Kidney glomerular epithelial cell (primary cell): ENCODE measurements at places on chromosomes 11 and 22.
A peak's percentile ranks its signal among the peaks of the same experiment; 100 is the strongest.

DNA sequence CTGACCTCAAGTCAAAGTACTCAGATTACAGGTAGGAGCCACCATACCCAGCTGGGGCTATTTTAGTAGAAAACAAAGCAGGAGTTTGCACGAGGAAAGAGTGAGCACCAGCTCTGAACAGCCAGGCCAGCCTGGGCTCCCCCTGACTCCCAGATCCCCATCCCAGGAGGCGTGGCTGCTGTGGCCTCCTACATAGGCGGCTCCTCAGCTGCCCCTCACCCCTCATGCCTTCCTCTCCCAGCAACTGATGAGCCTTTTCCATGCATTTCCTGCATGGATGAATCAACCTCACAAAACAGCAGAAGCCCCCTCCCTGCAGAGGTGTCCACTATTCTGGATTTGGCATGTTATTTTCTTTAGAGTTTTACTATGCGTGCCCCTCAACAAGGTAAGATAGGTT, 10.5 kb upstream of the FLRT1 start:
- no peak for DNase-seq

DNA sequence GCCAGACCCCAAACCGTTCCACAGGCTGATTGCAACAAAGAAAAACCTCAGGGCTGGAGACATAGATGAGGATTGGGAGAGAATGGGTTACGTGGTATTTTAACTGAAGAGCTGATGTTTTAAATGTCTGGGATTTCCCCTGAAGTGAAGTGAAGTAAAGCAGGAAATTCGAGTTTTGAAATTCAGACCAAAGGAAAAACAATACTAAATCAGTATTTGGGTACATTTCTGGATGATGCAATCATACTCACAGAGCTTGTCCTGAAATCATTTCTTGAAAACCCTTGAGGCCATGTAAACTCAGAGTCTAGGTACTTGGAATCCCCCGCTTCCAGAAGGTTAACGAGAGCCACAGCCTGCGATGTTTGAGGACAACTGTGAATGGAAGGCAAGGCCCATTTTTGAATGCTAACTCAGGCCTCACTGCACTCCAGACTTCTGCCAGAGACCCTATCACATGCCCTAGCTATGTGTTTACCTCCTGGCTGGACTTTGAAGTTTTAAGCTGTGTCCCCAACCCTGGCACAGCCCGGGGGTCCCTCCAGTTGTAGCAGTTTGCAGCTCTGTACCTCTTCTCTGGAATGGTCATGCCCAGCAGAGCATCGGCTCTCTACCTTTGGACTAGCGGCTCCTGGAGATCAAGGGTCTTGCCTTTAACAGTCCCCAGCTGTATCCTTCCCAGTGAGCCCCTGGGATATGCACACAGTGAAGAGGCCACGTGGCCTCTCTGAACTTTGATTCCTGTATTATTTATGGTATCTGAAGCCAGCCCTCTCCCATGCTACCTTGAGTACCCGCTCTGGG, 5.4 kb upstream of the FTH1 start:
- peak; percentile 91 for DNase-seq

GRCh38 chr11:61046833-61047232, 55.5 kb upstream of the CD5 start:
- DNase-seq: no peak

DNA sequence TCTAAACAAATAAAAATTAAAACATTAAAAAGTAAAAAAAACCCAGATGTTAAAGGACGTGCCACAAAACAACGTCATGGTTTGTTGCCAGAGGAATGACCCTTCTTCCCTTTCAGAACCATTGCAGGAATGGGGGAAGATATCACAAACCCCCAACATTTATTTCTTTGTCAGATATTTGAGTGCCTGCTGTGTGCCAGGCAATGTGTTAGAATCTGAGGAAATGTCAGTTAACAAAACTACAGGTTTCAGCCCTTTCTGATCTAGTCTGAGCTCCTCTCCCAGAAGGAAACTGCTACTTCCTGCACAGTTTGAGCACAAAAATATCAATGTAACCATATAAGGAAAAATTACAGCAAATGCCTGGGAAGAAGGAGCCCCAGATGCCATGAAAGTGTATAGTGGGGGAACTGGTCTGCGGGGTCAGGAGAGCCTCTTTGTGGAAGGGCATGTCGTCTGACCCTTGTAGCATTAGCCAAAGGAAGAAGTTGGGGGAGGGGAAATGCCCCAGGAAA, 7.1 kb upstream of the NHERF4 start:
- DNase-seq: no peak

DNA sequence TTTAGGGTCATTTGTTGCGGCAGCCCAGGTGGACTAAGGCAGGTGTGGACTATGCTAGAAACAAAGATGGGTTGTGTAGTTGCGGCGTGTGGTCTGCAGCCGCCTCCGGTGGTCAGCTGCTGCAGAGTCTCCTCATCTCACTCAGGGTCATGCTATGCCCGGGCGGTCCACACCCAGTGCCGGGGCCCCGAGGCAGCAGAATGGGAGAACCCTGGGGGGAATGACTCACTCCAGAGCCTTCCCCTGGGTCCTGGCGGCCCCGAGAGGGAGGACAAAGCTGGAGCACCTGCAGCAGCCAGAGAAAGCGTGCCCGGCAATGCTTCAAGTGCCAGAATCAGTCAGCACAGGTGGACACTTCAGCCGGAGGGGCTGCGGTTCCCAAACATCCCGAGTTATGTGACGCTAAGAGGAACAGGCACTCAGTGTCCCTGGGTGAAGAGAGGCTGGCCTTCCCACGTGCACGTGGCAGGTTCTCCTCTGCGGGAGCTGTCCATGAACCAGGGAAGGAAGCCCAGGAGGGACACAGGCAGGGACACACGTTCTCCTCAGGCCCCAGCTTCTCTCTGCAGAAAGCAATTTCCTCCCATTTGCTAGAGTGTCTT, 289.6 kb upstream of the B3GAT1 start:
- DNase-seq: no peak

- no peak for DNase-seq
Observed at GRCh38 chr11:82998697-82999096, 73.0 kb downstream of the RAB30 start.

DNA sequence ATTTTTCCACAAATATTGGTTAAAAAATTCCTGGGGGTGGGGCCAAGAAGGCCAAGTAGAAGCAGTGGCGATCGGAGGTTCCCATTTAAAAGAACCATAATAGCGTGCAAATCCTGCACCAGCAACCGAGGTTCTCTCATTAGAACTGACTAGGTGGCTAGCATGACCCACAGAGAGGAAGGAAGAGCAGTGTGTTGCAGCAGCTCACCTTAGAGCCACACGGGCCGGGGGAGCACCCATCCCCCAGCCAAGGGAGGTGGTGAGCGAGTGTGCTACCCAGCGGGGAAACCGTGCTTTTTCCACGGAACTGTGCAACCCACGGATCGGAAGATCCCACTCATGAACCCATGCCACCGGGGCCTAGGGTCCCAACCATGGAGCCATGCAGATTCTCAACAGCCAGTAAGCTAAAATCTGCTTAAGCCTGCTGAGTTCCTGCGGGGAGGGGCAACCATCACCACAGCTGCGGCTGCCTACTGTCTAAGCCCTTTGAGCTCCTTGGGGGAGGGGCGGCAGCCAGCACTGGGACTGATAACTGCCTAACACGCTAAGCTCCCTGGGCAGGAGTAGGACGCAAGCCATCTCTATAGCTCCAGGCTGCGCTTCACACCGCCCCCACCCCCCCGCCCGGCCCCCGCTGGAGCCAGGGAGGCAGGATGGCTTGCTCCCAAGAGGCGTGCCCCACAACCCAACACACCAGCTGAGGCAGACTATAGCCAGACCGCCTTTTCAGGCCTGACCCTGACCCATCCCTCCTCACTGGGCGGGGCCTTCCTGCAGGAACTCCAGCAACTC, 21.0 kb upstream of the HTATIP2 start:
- no peak for DNase-seq

- DNase-seq: no peak
Observed at GRCh38 chr11:18229501-18229900, 7.1 kb downstream of the SAA4 start.

DNA sequence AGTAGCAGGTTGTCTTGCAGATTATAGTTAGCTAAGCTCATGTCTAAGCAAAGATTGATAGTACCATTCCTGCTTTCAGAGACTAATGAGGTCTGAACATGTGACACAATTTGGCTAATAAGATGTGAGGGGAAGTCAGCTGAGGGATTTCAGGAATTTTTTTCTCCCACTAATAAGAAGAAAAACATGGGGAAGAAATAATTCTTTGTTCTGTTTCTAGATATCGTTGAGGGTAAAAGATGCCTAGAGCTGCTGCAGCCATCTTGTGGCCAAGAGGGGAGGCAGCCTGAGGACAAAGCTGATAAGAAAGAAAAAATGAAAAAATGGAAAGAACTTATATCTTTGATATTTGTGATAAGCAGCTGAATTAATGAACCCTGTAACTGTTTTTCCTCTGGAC, 1334.4 kb downstream of the LRRC4C start:
- DNase-seq: peak; percentile 64

DNA sequence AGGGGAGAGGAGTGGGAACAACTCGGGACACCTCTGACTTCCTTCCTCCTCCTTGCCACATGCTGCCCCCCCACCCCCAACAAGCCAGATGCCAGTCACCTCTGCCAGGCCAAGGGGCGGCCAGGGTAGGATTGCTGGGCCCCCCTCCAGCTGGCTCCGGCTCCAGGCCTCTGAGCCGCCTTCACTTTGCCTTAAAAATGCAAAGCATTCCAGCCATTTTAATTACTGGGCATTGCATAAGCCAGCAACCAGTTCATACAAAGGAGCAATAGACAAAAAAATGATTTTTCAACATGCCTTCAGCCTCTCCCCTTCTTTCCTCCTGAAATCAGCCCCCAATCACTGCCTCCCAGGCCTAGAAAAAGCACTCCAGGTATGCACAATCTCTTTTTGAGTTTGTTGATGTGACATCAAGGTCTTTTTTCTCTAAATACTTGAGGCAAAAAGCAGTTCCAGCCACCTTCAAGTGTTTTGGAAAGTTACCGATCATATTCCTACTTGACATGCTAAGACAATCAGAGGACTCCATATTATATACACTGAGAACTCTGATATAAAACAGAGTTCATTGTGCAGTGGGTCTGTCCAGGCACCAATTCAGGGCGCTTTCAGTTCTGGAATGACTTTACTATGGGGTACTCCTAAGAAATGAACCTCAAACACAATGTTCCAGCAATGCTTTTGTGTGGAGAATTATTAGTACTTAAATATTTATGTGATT, 12.4 kb upstream of the TIMP3 start:
- DNase-seq: no peak

GRCh38 chr11:86193297-86194095, 51.1 kb upstream of the EED start:
- peak; percentile 71 for DNase-seq

DNA sequence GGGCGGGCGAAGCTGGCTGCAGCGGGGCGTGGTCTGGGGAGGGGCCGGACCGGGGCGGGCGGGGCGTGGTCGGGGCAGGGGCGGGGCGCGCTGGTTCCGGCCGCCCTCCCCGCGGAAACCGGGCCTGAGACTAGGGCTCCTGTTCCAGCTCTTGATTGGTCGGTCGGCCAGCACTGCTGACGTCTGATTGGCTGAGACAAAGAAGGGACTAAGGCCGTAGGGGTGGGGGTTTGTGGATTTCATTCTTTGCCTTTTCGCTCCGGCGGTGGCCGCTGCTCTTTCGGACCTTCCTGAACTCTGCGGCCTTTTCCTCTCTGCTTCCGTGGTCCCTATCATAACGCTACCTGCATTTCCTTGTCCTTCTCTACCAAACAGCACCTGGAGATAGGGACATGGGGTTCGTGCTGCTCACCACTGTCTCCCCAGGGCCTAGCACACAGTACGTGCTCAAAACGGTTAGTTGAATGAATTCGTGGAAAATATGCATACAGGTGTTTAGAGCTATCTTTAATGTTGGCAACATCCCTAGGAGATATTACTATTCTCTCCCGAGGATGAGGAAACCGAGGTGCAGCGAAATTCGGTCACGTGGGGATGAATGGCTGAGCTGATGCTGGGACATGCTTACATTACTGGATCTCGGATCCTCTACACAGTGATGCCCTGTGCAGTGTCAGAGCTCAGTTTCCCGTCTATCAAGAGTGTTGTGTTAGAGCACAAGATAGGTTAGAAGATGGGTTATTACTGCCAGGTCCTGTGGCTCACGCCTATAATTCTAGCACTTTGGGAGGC, 62.8 kb downstream of the NFAM1 start:
- peak; percentile 92 for DNase-seq

- DNase-seq: peak; percentile 56
Observed at GRCh38 chr11:22244986-22245592, 52.2 kb downstream of the ANO5 start.

DNA sequence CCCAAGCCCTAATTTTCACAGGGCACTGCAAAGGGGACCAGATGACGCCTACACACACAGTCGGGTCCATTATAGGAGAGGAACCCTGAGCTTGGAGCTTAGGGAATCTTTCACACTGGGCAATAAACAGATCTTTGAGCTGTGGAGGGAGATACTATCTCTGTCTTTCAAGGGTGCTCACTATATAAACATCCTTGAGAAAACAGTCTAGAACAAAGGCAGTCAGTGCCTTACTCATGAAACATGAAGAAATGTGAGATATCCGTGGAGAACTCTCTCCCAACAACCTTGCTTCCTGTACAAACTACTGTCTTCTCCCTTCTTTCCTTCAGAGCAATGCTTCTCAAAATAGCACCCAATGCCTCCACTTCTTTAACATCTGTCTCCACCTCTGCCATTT, 109.0 kb upstream of the APOA1 start:
- DNase-seq: no peak

GRCh38 chr11:103700622-103701021, 335.8 kb upstream of the DDI1 start:
- no peak for DNase-seq

GRCh38 chr11:116343270-116343669, 429.5 kb downstream of the BUD13 start:
- DNase-seq: no peak

- no peak for DNase-seq
Observed at GRCh38 chr11:8650401-8650990, 32.0 kb downstream of the TRIM66 start.

DNA sequence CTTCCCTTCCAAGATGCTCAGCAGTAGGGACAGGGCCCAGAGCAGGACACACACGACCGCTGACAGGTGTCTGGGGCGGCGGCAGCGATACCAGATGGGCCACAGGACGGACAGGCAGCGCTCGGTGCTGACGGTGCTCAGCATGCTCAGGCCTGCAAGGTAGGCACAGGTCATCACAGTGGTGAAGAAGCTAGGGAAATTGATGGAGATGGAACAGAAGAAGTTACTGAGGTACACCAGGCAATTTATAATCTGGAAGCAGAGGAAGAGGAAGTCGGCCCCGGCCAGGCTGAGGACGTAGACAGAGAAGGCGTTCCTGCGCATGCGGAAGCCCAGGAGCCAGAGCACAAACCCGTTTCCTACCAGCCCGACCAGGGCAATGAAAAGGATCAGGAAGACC, 4.6 kb downstream of the MRGPRX2 start:
- DNase-seq: no peak

DNA sequence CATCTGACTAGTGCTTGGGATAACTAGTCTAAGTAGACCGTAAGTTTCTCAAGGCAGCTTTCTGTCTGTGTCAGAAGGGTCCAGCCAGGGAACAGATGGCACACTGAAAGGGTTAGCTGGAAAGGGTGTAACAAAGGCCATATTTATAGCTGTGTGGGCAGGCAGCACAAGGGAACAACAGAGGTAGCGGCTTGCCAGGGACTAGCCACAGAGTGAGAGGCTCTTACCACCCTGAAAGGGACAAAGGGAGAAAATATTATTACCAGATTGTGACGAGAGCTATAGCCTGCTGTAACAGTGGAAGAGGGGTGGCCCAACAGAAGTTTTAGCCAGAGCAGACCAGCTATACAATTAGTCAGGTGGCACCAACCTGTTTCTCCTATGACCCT, 129.4 kb downstream of the CCDC34 start:
- no peak for DNase-seq

- peak; percentile 82 for DNase-seq
Observed at GRCh38 chr22:37121887-37122591, 12.5 kb upstream of the TMPRSS6 start.

- peak; percentile 97 for DNase-seq
Observed at GRCh38 chr11:119615003-119615881, 113.8 kb downstream of the NECTIN1 start.
